ENCODE measurements at places on chromosomes 13 and 19. TPM values are rescaled to one million over a fixed set of nuclear protein-coding genes. Genes with fewer than 3 reads are reported as not detected.

DNA sequence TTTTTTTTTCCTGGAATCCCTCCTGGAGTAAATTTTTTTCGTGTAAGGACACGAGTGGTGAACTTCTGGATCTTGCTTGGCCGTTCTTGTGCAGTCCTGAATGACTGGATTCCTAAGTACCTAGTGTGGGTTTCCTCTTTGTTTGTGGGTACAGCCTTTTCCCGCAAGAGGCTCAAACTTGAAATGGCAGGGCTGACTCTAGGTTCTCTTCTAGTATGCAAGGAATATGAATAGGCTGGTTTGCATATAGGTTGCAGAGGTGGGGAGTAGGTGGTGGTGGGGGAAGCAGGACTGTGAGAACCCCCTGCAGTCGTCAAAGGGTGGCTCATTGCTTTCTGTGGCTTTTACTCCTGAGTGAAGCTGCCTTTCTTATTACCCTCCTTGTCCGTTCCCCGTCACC is 13.6 kb downstream of the UBAC2 start:
- DNase-seq = no peak

GRCh38 chr13:114204894-114205293 is 25.8 kb downstream of the CFAP97D2 start:
- DNase-seq = no peak

- DNase-seq = no peak
Observed at GRCh38 chr13:43797869-43798268, 11.1 kb upstream of the ENOX1 start.

DNA sequence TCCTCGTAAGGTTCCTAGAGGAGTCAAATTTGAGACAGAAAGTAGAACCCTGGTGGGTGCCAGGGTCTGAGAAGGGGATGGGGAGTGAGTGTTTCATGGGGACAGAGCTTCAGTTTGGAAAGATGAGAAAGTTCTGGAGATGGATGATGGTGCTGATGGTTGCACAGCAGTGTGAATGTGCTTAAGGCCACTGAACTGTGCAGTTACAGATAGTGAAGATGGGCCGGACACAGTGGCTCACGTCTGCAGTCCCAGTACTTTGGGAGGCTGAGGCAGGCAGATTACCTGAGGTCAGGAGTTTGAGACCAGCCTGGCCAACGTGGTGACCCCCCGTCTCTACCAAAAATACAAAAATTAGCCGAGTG is 917 bp downstream of the SPC24 start:
- no peak for DNase-seq

The PCDH17 gene
- total RNA-seq = 13.2 TPM
